ENCODE measurements at places on chromosomes 13 and 19.

GRCh38 chr13:33015241-33015668, 968 bp upstream of the KL start:
- no peak for DNase-seq

GRCh38 chr13:113627136-113627535, 30.9 kb downstream of the ATP4B start:
- no peak for DNase-seq

DNA sequence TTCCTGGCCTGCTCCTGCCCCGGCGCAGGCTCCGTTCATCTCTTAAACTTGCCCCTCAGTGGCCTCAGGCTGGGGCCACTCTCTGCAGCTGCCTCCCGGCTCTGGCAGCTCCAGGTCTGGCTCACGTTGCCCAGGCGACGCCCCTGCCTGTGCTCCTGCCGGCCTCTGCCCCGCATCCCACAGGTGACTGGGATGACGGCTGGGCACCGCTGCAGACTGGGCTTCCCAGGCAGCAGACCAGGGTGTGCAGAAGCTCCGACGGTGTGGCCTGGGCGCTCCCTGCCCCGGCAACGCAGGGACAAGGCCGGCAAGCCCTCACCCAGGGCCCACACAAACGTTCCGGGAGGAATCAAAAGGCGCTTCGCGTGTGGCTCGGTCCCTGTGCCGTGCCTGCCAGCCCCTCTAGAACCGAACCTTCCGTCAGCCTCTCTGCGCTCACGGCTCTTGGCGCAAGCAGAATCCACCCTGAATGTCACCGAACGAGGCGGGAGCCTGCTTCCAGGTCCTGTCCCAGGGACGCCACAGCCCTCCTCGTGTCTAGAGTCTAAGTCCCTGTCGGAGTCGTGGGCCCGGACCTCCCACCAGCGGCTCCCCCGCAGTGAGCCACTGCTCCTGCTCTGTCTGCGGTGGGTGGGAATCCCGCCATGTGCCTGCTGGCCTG, 64.8 kb downstream of the MLLT1 start:
- DNase-seq = no peak

- DNase-seq = no peak
Observed at GRCh38 chr13:96181911-96182310, 92.0 kb downstream of the HS6ST3 start.

GRCh38 chr19:48997972-48998371, 4.3 kb downstream of the RUVBL2 start:
- DNase-seq = peak; percentile 87

GRCh38 chr13:52850396-52851136, 2.1 kb upstream of the PCDH8 start:
- peak; percentile 68 for DNase-seq

- no peak for DNase-seq
Observed at GRCh38 chr19:33825556-33825955, 28.9 kb downstream of the KCTD15 start.

DNA sequence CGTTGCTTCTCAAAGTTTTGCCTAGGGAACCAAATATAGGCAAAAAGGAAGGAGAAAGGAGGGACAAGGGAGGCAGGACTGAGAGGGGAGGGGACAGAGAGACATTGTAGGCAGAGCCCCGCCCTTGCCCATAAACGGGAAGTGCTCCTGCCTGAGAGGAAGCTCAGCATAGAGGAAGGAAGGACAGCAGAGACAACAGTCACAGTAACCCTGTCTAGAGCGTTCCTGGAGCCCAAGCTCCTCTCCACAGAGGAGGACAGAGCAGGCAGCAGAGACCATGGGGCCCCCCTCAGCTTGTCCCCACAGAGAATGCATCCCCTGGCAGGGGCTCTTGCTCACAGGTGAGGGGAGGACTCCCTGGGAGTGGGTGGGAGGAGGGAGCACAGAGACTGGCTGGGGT, at the start of gene CEACAM21:
Gene CEACAM21, plus strand, starts transcription at position 169 of the 400 bp plus-strand sequence. Its CDS starts 109 bp downstream, at position 278.
- no peak for DNase-seq

GRCh38 chr13:82129281-82129680, 1753.0 kb downstream of the SLITRK1 start:
- no peak for DNase-seq

DNA sequence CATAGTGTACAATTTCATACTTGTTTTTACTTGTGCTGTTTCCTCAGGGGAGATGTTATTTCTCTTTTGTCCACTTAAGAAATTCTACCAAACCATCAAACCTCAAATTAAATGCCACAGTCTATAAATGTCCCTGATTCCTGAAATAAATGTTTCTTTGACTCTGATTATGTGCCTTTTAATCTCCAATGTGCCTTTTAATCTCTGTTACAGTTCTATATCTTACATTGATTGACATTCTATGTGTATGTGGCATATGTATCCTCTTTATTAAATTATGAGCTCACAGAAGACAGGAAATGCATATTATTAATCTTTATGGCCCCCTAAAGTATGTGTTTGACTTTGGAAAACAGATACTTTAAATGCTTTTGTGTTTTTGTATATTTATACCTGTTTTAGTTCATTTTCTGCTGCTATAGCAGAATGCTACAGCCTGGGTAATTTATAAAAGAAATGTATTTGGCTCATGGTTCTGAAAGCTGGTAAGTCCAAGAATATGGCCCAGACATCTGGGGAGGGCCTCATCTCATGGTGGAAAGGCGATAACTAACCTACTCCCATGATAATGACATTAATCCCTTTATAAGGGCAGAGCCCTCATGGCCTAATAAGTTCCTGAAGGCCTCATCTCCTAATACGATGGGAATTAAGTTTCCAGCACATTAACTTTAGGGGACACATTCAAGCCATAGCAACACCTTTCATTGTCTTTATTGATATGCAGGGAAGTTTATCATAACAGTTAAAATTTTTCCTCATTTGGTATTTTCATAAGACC, 403.9 kb downstream of the LIG4 start:
- DNase-seq = no peak

GRCh38 chr19:31204115-31204514, 145.1 kb downstream of the TSHZ3 start:
- no peak for DNase-seq

DNA sequence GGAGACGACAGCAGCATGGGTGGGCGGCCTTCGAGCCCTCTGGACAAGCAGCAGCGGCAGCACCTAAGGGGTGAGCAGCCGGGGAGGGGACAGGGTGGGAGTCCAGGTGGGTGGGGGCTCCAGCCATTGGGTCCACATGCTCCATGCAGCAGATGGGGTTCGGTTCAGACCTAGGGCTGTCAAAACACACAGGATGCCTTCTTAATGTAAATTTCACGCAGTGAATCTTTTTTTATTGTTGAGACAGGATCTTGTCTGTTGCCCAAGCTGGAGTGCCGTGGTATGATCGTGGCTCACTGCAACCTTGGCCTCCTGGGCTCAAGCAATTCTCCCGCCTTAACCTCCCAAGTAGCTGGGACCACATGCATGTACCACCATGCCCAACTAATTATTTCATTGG, 15.9 kb downstream of the PGLS start:
- no peak for DNase-seq

DNA sequence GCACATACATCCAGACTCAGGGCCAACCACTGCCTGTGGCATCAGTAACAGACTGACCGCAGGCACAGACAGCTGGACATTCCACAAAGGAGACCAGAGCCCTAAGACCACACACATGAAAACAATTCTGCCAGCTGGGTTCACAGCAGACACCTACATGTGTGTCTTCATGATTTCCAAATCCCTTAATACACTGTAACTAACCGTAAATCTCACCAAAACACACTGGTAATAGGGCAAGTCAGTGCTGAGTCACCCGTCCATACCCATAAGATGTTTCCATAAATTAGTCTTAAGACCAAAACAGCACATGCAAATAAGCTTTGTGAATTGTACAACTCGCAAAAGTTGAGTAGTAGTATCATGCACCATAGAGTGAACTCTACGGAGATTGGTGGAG, 65.4 kb downstream of the TUBGCP3 start:
- no peak for DNase-seq

GRCh38 chr19:13302526-13303270, 152.5 kb downstream of the IER2 start:
- DNase-seq = no peak

DNA sequence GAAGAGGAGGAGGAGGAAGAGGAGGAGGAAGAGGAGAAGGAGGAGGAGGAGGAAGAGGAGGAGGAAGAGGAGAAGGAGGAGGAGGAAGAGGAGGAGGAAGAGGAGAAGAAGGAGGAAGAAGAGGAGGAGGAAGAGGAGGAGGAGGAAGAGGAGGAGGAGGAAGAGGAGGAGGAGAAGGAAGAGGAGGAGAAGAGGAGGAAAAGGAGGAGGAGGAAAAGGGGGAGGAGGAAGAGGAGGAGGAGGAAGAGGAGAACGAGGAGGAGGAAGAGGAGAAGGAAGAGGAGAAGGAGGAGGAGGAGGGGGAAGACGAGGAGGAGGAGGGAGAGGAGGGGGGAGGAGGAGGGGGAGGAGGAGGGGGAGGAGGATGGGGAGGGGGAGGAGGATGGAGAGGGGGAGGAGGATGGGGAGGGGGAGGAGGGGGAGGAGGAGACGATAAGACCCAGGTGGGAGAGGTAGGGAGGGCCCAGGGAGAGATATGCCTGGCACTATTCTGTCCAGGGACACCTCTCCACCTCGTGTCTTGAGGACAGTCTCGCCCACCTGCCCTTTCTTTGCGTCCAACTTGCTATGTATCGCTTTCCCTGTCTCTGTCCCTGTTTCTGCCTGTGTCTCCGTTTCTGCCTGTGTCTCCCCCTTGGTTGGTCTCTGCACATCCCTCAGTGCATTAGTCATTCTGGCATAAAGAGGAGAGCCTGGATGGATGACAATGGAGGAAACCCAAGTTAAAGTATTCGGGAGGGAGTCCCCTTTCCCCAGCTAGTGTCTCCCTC, 7.1 kb upstream of the KLK5 start:
- DNase-seq = no peak

GRCh38 chr13:26678796-26679195, 81.8 kb downstream of the GPR12 start:
- no peak for DNase-seq

DNA sequence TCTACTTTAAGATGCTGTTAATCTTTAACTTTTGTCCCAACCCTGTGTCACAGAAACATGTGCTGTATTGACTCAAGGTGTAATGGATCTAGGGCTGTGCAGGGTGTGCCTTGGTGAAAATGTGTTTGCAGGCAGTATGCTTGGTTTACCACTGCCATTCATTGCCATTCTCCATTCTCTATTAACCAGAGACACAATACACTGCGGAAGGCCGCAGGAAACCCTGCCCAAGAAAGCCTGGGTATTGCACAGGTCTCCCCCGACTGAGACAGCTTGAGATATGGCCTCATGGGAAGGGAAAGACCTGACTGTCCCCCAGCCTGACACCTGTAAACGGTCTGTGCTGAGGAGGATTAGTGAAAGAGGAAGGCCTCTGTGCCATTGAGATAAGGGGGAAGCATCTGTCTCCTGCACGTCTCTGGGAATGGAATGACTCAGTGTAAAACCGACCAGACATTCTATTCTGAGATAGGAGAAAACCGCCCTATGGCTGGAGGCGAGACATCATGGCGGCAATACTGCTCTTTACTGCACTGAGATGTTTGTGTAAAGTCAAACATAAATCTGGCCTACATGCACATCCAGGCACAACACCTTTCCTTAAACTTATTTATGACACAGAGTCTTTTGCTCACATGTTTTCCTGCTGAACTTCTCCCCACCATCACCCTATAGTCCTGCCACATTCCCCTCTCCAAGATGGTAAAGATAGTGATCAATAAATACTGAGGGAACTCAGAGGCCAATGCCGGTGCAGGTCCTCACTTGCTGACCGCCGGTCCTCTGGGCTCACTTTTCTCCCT, 13.1 kb upstream of the ZNF888 start:
- DNase-seq = no peak

GRCh38 chr13:34162544-34162933, 344.6 kb downstream of the RFC3 start:
- DNase-seq = no peak

- DNase-seq = no peak
Observed at GRCh38 chr19:29089315-29089870, 123.6 kb downstream of the UQCRFS1 start.

DNA sequence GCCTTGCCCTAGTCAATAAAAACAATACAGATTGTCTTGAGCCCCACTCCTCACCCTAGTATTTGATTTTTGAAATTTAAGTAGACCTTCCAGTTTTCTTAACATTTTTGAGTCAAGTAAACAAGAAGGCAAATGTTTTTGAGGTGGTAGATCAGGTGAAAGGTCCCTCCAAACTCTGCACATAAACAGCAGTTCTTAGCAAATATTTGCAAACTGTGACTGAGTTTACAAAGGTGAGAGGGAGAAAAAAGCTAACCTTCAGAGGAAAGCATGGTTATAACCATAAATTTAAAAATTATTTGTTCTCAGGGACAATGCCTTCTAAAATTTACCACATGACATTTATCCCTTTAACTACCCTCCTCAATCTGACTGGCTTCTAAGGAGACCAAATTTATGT, 84.6 kb upstream of the PCDH17 start:
- DNase-seq = no peak

DNA sequence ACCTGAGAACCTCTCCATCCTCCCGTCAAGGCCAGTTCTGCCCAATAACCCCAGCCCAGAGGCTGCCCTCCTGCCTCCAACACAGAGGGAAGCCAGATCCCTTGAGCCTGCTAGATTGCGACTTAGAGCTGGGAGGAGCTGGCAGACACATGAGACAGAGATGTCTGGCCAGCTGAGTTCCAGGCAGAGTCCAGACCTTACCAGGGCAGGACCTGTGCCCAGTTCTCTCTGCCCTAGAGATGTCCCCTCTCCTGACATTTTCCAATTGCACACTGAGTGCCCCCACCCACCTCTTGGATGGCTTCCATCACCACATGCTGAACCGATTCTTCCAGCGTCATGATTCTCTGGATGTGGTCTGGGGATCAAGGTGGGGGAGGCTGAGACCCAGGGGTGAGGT, 3.0 kb downstream of the HOOK2 start:
- DNase-seq = no peak

- no peak for DNase-seq
Observed at GRCh38 chr13:98909016-98909415, 68.8 kb downstream of the DOCK9 start.

DNA sequence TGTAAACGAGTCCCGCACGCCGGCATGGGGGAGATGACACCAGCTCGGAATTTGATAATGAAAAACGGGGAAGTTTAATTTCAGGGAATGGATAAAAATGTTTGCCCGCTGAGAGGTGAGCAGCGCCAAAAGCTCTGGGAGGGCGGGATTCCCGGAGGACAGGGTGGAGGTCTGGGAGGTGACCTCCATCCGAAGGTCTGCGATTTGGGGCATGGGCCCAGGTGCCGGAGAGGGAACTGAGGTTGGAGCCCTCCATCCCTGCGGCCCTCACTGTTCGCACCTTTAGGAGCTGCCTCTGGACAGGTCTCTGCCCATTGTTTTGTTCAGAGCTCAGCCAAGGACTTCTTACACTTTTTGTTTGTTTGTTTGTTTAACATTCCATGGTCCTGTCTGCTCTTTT, 129.8 kb downstream of the URI1 start:
- DNase-seq = no peak

- DNase-seq = no peak
Observed at GRCh38 chr19:11192957-11193939, 4.1 kb downstream of the KANK2 start.

- peak; percentile 73 for DNase-seq
Observed at GRCh38 chr13:107642831-107643230, 572.5 kb downstream of the LIG4 start.

- DNase-seq = no peak
Observed at GRCh38 chr13:28718196-28718542, 601 bp downstream of the SLC46A3 start.

GRCh38 chr13:81757348-81757970, 1416.5 kb upstream of the SPRY2 start:
- no peak for DNase-seq

GRCh38 chr13:42211704-42212464, 60.1 kb upstream of the AKAP11 start:
- DNase-seq = no peak

- DNase-seq = peak; percentile 44
Observed at GRCh38 chr13:98443329-98443728, 133.6 kb downstream of the STK24 start.

- no peak for DNase-seq
Observed at GRCh38 chr19:31527443-31527842, 178.2 kb upstream of the TSHZ3 start.
